CD8-positive, alpha-beta memory T cell (primary cell): ENCODE measurements at places on chromosomes 12 and 14.

DNA sequence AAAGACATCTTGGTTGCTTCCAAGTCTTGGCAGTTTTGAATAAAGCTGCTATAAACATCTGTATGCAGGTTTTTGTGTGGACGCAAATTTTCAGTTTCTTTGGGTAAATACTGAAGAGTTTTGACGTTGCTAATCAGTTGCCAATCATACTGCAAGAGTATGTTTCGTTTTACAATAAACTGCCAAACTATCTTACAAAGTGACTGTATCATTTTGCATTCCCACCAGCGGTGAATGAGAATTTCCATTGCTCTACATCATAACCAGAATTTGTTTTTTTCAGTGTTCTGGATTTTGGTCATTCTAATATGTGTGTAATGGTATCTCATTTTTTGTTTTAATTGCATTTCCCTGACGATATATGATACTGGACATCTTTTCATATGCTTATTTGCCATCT, 190.8 kb upstream of the PARP11 start:
- DNase-seq: no peak

GRCh38 chr14:31425905-31426304, 5.6 kb upstream of the HEATR5A start:
- no peak for DNase-seq

DNA sequence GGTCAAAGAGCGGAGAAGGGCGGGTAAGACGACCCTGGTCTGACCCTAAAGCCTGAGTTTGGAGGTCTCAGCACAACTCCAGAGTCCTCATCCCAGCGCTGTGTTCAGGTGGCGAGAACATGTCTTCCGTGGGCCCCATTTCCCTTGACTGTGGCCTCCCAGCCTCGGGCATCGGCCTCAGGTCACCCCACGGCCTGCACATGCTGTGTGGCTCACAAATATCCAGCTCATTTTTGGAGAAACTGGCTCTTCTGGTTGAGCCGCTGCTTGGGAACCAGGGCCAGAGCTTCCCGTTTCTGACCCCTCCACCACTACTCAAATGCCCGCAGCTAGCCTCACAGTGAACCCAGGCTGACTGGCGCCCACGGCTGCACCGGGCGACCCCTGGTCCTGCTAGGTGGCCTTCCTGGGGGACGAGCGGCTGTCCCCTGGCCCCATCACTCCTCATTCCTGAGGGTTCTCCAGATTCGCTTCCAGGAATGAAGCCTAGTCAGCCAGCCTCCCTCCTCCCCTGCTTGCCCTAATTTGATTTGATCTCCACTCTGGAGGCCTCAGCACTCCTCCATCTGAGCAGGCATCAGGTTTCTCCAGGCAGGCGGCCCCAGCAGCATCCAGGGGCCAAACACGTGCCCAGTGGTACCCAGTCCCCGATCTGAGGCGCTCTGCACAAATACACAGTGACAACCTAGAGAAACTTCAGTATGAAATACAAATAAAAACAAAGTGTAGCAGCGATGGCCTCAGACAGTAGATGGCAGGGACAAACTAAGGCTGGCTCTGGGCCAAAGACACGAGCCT, 4.7 kb downstream of the P2RX2 start:
- peak; percentile 26 for DNase-seq

- no peak for DNase-seq
Observed at GRCh38 chr14:63517354-63517753, 25.8 kb downstream of the PPP2R5E start.

DNA sequence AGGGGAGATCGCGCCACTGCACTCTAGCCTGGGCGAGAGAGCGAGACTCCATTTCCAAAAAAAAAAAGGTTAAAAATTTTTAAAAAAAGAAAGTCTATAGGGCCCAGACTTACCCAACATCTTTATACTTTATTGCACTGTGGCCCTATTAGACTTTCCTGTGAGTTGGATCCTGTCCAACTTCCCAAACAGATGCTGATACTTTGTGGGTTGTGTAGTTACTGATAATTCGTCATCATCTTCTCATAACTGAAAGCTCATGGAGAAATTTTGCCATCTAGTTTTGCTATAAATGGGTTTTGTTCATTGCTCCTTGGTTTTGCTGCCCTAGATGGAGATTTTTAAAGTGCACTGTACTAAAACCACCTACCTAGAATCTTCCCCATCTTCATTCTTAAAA, 31.1 kb downstream of the APOBEC1 start:
- no peak for DNase-seq

DNA sequence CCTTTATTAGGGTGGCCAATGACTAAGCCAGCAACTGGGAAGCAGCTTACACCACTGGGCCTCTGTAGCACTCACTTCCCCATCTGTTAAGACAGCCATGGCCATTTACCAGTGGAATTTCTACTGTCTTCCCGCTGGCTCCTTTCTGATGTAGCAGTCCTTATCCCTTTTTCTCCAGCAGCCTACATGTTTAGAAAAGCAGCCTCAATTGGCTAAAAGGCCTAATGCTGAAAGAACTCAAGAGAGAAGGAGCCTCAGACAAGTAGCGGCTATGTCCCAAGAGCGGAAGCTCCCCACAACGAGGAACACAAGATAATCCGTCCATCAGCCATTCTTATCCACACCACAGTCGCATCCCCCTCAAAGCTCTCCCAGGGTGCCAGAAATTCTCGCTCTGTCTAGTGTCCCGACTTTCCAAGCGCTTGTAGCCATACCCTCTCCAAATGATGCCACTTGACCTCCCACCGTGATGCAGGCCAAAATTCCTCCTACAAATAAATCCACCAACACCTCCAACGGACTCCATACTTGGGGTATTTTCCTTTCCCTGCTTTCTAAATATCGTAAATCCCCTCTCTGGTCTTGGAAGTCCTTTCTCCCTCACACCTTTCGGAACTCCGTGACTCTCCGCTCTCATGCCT, 624 bp downstream of the M6PR start:
- no peak for DNase-seq

GRCh38 chr14:24052656-24053547, 1.1 kb downstream of the CARMIL3 start:
- DNase-seq: peak; percentile 15

DNA sequence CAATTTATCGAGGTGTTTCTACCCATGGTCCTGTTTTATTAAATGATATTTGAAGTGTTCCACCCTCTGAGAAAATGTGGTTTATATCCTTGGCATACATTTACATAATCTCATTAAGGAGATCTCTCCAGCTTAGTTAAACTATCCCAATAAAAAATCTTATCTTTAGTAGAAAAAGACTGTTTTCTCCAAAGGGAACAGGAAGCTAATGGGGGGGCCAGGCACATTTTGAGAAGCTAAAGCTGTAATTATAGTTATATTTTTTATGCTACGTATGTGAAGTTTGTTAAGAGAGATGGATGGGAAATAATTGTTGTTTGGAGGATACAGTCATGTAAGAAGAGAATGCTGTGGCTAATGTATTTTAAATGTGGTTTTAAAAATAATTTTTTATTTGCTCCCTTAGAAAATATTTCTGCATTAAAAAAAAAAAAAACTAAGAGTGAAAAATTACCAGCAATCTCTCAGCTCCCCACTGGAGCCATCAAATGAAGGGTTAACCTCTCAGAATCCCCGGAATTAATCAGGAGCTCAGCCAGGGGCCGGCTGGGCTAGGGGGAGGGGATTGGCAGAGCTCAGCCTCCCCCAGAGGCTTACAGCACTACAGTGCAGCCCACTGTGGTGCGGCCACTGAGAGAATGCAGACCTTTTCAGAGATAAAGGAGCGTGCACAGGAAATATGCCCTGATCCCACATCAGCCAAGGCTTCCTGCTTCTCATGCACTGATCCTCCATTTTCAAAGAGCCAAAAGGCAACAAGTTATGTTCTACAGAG, 185.8 kb downstream of the EGLN3 start:
- no peak for DNase-seq

DNA sequence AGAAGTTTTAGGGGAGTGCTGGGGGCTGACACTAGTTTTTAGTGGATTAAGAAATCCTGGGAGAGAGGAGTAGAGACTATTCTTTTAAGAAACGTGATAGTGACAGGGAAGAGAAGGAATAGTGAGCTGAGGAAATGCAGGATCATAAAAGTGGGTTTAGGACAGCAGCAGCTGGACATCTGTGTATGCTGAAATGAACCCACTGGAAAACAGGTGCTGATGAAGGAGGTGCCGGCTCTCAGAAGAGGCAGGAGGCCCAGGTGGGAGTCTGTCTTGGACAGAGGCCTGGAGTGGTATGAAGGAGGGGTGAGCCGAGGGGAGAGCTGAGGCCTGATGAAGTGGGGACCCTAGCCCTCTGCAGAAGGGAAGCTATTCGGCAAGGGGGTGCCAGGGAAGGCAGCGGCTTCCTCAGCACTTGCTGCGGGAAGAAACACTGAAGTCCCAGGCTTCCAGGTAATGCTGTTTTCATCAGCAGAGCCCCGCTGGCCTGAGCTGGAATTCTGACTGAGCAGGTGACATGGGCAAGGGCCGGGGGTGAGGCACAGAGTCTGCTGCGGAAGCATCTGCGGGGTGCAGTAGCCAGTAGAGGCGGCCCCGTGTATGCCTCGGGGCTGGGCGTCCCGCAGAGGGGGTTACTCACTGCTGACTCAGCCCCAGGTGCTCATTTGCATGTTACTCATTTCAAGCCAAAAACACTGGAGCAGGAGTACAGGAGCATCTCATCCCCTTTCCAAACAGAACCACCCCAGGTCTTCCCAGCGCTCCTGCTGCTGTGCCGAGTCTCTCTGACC, 89.7 kb downstream of the TMCC3 start:
- DNase-seq: no peak

- no peak for DNase-seq
Observed at GRCh38 chr12:90791445-90791844, 163.5 kb downstream of the CCER1 start.

GRCh38 chr14:27587103-27587502, 989.3 kb upstream of the NOVA1 start:
- DNase-seq: no peak

DNA sequence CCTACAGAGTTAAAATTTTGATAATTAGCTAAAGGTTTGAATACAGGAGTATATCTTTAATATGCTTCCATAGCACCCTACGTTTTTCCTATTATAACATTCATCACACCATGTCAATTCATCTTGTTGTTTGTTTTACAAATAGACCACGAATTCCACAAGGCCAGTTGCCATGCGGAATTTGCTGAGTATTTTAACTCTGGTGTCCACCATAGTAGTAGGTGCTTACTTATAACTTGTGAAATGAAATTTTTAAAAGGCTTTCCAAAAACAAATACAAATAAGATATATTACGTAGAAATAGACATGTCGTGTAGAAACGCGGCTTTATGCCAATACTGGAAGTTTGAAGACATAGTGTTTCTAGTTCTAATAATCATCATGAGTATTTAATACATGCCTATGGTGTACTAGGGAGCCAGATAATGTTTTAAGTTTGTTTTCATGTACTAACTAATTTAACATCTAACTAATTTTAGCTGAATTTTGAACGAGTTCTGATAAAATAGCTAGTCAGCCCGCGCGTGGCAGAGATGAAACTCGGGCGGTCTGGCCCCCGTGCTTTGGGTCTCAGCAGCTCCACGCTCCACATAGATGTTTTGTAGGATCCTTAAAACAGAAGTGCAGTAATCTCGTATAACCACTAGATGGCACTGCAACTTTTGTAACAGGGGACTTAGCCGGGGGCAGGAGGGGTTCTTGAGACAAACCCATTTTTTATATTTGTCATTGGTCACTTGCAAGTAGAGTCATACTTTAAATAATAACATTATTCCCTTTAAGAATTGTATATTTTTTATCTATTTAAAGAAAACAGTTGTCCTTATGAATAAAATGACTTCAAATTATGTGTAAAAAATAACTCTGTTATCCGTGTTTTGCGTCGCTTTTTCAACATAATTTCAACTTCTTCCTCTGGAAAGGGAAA, 10.2 kb downstream of the CD69 start:
- DNase-seq: peak; percentile 68

GRCh38 chr12:95962222-95962621, 19.1 kb downstream of the AMDHD1 start:
- DNase-seq: no peak

DNA sequence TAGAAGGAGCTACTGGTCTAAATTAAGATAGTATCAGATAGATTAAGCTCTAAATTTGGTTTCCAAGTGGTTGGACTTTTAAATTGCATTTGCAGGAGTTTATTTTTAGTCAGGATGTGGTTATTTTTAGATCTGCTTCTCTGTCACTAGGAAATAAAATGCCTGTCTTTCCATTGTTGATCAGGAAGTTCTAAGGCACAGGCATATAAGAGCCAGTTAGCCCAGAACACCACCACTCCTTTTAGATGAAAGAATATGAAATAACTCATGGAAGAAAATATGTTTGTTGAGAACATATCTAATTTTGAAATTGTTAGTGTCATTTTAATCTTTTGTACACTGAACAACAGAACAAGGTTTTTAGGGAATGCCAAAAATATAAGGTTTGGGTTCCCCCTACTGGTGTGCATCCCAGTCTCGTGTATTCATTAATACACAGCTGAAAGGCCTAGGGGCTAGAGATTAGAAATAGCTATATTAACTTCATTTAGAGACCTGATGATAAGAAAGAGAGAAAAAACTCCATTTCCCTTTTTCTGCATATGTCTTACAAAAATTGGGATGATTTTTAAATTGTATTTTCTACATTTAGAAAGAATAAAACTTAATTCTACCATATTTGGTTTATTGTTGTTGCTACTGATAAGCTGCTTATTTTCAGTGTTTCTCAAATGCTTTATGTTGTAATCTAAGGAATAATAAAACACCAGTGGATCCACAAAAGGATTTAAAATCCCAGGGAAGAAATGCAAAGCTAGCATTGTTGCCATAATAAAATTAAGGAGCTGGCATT, 67.2 kb downstream of the RIC8B start:
- DNase-seq: peak; percentile 15

DNA sequence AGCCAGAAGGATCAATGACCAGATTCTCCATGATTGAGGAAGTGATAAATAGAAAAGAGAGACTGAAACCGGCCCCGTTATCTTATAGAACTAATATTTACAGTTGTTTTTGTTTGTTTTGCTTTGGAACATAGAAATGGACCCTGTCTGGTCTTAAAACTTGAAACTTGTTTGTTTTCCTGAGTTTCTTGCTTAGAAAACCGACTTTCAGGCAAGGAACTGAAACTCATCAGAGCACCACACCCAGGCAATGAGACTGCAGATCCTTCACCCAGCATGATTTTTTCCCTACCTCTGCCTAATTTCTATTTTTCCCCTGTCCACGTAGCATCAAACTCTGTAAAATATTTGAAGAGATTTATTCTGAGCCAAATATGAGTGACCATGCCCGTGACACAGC, 10.6 kb upstream of the CLEC12A start:
- DNase-seq: no peak

- no peak for DNase-seq
Observed at GRCh38 chr14:28130610-28131284, 635.8 kb upstream of the FOXG1 start.

DNA sequence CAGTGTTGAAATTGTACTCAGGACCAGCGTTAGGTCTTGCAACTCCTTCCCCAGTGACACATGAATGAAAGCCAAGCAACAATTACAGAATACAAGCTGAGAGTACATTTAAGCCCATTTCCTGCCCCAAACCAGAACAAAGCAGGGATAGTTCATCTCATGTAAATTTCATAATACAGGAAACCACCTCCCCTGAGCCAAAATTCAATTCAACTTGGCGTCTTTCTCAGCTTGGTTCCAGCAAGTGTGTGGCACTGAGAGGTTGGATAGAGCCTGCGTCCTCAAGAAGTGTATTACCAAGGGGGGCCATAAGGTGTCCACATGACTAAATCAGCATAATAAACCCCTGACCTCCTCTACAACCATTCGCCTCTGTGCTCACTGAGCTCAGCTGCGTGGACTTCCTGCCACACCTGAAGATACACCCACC, 278.9 kb upstream of the CRY1 start:
- peak; percentile 50 for DNase-seq
